NCI-H1417 (cell line): ENCODE measurements at places on chromosomes 12 and 14.

DNA sequence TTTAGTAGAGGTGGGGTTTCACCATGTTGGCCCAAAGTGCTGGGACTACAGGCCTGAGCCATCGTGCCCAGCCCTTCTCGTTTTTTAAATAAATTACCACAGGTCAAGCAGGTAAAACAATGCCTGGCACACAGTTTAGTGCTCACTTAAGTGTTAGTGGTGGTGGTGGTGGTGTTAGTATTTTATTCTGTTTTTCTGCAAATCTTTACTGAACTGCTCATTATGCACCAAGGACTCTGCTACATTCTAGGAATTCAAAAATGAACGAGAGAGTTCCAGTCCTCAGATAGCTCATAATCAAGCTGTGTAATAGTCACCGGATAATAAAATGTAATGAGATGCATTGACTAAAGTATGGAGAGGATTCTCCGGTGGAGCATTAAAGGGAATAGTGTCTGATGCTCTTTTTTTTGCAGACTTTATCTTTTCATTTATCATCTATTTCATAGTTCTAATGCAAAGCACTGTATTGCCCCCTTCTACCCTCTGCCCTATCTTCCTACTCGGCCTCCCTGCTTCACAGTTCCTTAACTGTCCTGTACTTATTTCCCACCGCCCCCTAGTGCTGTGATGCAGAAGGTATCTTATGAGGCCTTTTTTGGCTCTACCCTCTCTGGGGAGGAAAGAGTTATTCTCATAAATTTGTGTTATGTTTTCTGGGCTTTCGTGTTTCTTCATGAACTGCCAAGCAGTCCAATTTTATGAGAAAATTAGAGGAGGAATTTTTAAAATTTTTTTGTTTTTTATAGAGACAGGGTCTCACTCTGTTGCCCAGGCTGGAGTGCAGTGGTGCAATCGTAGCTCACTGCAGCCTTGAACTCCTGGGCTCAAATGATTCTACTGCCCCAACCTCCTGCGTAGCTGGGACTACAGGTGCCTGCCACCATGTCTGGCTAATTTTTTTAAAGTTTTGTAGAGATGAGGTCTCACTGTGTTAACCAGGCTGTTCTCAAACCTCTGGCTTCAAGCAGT, 1.0 kb downstream of the ITFG2 start:
- peak; percentile 42 for DNase-seq

GRCh38 chr14:93780813-93781400, 7.4 kb downstream of the PRIMA1 start:
- no peak for DNase-seq

GRCh38 chr12:65637774-65638173, 186.5 kb upstream of the HMGA2 start:
- no peak for DNase-seq

DNA sequence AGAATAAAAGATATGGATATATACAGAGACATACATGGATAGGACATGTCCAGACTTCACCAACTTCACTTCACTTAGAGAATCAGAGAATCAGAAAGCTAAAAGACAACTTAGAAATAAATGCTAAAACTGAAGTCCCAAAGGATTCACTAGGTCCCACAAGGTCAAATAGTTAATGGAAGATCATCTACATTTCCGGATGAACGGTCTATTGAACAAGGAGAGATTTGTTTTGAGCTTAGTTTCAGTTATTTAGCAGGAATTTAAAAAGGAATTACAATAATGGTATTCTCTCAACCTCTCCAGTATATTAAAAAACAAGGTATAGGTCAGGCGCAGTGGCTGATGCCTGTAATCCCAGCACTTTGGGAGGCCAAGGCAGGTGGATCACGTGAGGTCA, 187.0 kb downstream of the MED13L start:
- no peak for DNase-seq

DNA sequence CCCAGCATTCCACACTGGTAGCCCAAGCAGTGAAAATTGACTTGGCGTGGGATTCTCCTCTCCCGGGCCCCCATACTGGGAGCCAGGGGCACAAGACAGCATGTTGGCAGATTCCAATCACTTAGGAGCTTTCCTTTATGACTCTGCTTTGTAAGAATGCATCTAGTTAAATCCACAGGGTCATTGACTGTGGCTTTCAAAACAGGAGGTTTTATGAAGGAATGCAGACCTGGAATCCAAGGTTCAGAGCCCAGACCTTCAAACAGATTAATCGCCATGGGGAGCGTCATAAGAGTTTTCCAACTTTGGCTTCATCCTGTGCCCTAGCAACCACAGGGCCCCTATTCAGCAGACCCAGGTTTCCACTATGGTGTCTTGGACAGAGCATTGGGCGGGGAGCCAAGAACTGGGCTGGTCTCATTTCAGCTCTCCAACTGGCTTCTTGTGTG, 76.4 kb upstream of the RMST start:
- DNase-seq = no peak

DNA sequence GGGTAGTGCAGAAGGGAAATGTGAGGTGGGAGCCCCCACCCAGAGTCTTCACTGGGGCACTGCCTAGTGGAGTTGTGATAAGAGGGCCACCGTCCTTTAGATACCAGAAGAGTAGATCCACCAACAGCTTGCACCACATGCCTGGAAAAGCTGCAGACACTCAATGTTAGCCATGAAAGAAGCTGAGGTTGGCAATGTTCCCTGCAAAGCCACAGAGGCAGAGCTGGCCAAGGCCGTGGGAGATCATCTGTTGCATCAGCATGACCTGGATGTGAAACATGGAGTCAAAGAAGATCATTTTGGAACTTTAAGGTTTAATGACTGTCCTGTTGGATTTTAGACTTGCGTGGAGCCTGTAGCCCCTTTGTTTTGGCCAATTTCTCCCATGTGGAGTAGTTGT, 468.4 kb upstream of the FOXG1 start:
- DNase-seq = no peak

- no peak for DNase-seq
Observed at GRCh38 chr14:88576222-88576621, 13.4 kb downstream of the ZC3H14 start.

GRCh38 chr12:1852076-1852475, 31.7 kb downstream of the LRTM2 start:
- DNase-seq = no peak

DNA sequence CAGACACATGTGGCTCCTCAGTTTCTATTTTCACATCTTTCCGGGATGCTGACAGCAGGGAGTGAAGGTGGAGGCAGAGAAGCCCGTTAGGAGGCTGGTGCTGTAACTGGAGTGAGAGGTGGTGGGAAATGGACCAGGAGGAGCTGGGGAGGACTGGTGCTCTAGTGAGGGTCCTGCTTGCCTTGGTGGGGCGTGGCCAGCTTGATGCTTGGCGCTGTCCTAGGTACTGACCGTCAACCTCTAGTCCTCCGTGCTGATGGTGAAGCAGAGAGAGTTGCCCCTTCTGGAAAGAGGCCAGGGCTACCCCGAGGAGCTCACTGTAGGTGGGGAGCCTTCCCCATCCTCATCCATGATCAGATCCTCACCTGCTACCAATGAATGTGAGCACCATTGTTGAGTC, 1.4 kb downstream of the TRMT61A start:
- no peak for DNase-seq

DNA sequence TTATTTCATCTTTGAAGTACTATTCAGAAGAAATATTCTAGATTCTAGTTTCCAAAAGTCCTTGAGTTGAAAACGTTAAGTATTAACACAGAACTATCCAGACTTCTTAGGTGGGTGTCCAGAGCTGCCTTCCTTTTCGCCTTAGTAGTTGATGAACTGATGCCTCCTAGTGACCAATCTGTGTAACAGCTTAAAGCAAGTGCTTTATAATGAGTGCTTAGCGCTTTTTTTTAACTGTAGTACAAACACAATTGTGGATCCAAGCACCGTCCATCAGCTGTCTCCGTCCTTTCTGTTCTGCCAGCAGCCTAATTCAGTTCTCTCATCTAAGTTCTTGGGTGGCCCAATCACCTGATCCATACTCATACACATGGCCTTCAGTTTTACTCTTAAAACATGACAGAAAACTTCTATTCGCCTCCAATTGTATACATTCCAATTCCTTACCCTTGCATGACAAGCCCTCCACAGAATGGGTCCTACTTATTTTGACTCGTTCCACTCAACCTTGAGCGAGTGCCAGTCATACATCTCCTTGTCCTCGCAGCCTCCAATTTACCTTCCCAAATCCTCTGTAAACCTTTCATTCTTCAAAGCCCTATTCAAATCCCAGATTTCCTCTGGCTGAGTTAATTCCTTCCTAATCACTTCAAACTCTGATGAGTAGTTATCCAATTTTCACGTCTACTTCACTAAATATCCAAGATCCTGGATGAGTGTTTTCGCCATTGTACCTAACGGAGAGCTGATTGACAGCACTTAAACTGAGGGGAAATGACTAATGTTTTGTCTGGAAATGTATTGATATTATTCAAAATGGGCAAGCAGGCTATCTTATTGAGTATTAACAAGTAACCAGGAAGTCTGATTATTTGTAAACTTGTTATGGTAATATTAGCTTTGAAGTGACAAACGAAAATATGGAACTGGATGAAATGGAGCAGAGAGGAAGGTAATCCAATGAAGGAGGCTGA, 5.8 kb upstream of the PHLDA1 start:
- peak; percentile 58 for DNase-seq

- no peak for DNase-seq
Observed at GRCh38 chr12:95515197-95515596, 36.1 kb downstream of the USP44 start.

DNA sequence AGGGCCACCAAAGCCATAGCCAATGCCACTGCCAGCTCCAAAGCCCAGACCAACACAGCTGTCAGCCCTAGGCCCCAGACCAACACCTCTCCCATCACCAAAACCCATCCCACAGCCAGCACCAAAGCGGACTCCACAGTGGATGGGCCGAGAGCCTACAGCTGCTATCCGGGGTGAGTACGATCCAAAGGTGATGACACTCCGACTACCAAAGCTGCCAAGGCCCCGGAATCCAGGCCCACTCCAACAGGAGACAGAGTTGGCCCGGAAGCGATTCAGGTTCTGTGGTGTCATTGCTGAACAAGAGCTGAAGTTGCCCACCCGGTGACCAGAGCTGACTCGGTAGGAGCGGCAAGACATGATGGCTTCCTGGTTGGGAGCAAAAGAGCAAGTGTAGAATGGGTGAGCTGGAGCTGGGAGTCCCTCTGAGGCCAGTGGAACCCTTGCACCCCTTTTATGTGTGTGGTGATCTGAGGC, at the start of gene KRT84:
KRT84 (minus strand) TSS at position 427 of the 477 bp plus-strand sequence; CDS start at position 360, 67 bp downstream.
- no peak for DNase-seq
